ENCODE measurements at places on chromosomes 2 and 18. TPM values are rescaled to one million over a fixed set of nuclear protein-coding genes. Genes with fewer than 3 reads are reported as not detected.

The C1QL2 gene
- not detected for total RNA-seq

GRCh38 chr2:60794271-60794863, 38.3 kb downstream of the PAPOLG start:
- DNase-seq, result no peak

The NT5DC4 gene
- 1.2 TPM for total RNA-seq

GRCh38 chr18:49226243-49227000, 234.0 kb downstream of the DYM start:
- no peak for DNase-seq

GRCh38 chr2:45011121-45011520, 1.9 kb upstream of the SIX2 start:
- DNase-seq, result no peak

GRCh38 chr2:197416268-197416667, 18.6 kb downstream of the SF3B1 start:
- no peak for DNase-seq

The TNFAIP6 gene
- total RNA-seq, result not detected

GRCh38 chr18:8952769-8953760, 149.4 kb upstream of the NDUFV2 start:
- no peak for DNase-seq

GRCh38 chr2:190841707-190842505, 38.7 kb upstream of the GLS start:
- DNase-seq, result peak; percentile 21

GRCh38 chr2:33476131-33476792, at the start of gene RASGRP3:
RASGRP3 (plus strand) TSS chr2:33476649; CDS start chr2:33515137, 38,488 bp downstream.
- peak; percentile 69 for DNase-seq

GRCh38 chr2:62435720-62436119, 70.3 kb downstream of the TMEM17 start:
- DNase-seq, result no peak

The ZNF236 gene
- total RNA-seq, result 17.9 TPM

DNA sequence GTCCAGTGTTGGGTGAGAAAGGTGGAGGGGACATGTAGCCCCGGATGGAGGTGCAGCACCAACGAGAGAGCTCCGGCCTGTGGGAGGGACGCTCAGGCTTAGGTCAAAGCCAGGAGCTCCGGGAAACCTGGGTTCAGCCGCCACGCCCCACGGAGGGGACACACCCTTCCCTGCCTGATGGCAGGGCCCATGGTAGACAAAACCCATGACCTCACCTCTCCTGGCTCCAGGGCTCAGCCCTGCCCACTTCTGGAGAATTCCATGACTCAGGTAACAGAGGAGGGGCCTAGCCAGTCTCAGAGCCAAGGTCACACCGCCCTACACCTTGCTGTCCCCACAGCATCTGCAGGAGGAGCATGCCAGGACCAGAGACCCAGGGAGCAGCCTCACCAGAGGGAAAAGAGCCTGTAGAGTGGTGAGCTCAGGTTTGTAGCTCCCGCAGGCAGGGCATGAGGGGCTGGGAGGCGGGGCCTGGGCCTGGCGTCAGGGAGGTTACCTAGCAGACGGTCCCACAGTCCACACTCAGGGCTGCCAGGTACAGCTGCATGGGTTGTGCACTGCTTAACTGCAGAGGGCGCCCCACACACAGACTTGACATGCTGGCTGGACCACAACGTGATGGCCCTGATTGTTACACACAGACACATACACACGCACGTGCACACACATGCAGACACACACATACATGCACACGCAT, 70.8 kb upstream of the SMAD7 start:
- peak; percentile 72 for DNase-seq

DNA sequence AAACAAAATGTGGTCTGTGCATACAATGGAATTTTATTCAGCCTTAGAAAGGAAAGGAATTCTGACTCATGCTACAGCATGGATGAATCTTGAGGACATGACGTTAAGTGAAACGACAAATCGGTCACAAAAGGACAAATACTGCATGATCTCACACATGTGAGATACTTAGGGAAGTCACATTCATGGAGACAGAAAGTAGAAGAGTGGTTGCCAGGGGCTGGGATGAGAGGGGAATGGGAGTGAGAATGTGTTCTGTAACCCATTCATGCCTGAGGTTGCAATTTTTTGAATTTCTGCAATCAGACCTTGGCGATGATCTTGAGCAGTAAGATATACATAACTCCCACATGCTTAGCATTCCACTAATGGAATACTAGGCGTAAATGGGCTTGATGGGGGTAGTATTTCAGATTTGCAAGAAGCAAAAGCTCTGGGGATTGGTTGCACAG, 22.0 kb downstream of the FHL2 start:
- no peak for DNase-seq

DNA sequence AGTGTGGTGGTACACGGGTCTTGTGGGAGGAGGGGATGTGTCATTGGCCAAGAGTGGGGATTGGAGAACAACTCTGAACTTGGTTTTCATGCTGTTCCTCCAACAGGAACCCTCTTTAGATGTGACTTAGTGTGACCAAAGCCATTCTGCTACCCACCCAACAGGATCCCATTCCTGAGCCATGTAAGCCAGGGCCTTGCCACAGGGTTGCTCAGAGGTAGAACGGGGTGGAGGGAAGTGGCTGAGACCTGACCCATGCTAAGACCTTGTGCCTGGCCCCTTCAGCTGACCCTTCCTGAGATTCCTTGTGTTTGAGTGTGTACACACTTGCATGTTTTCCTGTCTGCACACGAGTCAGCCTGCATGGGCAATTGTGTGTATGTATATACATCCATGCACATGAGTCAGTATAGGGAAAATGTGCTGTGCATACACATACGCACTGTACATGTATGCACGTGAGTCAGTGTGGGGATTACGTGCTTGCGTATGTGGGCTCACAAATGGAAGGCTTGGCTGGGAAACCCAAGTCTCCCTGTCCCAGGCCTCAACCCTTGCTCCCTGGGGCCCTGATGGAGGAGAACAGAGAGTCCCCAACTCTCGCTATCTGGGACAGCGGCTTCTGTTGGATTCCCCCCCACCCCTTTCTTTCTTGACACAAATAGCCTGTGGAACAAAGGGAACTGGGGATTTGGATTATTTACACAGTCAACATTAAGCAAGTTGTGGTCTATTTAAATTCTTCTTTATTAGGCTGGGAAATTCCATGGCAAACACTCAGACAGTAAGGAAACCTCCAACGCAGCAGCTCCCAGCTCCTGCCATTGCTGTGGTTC, 339.8 kb downstream of the DYSF start:
- no peak for DNase-seq

DNA sequence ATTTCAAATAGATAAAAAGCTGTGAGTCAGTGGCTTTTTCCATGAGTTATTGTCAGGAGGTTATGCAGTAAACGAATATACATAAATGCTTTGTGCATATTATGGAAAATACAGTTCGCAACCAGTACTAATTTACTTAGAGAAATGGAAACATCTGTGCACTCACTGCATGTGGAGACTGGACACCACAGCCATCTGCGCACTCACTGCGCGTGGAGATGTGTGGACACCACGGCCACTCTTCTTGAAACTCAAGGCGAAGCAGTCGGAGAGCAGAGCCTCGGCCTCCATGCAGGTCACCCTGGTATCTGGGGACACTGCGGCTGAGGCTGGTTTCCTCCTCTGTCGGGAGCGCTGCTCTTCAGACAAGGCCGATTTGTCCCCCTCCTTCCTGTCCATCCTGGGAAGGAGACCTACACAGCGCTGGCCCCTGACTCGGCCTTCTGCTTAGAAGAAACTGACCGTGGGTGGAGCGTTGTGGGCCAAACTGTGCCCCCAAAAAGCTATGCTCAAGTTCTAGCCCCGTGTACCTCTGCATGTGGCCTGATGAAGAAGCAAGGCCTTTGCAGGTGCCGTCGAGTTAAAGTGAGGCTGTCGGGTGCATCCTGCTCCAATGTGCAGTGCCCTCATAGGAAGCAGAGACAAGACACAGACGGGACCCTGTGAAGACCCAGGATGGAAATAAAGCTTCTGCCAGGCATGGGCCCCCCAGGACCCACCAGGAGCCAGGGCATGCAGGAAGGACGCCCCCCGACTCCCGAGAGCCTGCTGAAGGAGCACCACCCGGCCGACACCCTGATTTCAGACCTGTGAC, 88.0 kb downstream of the TPO start:
- no peak for DNase-seq

DNA sequence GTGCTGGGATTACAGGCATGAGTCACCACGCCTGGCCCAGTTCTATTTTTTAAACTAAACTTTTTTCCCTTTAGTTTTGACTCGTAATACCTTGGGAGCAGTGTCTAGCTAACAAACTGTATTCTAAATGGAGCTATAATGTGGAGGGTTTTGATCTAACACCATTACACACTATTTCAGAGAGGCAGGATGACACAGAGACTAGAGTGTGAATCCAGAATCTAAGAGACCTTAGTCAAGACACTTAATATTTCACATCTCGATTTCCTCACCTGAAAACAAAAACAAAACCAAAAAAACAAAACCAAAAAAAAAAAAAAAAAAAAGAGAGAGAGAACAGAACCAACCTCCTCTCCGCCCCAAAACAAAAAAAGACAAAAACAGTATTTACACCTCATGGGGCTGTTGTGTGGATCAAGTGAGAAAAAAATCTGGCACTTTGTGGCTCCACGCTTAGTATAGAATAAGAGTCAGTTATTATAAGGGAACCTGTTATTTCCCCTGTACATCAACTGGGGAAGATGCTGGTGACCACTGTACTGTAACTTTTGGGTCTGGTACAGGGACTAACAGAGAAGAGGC, 31.3 kb downstream of the DARS1 start:
- DNase-seq, result no peak

- no peak for DNase-seq
These were observed 152.0 kb upstream of the RAB6C start for GRCh38 chr2:129827311-129828090.

The ANO7 gene
- total RNA-seq, result 0.90 TPM

DNA sequence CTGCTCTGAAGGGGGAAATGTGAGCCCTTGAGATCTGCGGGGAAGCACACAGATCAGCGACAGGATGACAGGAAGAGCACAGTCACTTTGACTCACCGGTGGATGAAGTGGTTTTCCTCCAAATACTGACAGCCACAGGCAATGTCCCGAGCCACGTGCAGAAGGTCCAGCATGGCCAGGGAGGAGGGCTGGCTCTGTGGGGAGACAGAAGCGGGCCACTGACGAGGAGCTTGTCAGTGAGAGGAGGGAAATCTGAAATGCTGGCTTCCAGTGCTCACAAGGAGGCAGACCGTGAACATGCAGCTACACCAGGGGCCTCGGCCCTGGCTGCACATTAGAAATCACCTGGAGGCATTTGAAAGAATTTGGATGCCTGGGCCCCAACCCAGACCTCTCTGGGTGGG, 98.7 kb downstream of the CLIP4 start:
- DNase-seq, result no peak

Data from activated T-cell treated with anti-CD3 and anti-CD28 coated beads, Interleukin-2, amount 50 U/mL, for 72 hours (primary cell).